GM13977 (cell line): ENCODE measurements at places on chromosomes 1 and 21.

GRCh38 chr1:169236143-169236542, 129.7 kb downstream of the ATP1B1 start:
- no peak for DNase-seq

- no peak for DNase-seq
These were observed 95.1 kb downstream of the GPATCH2 start for GRCh38 chr1:217535601-217536377.

DNA sequence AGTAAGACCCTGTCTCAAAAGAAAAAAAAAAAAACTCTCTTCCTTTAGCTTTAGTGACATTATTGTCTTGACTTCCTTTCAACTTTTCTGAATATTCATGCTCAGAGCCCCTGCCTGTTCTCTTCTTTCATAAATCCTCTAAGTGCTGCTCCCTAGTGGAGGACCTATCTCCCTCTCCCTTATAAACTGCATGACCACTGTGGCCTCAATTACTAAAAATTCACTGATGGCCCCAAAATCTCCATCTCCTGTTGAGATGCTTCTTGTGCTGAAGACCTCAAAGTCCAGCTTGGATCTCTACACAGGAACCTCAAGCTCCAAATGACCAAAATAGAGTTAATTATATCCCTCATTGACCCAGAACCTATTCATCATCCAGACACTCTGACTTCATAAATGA, 7.8 kb downstream of the ITLN1 start:
- DNase-seq = peak; percentile 50

- DNase-seq = no peak
These were observed 26.4 kb upstream of the EVA1B start for GRCh38 chr1:36349839-36350238.

GRCh38 chr1:162470216-162470615, 27.4 kb upstream of the UHMK1 start:
- DNase-seq = no peak
